ENCODE measurements at places on chromosomes 2 and 18.
A peak's percentile ranks its signal among the peaks of the same experiment; 100 is the strongest.

DNA sequence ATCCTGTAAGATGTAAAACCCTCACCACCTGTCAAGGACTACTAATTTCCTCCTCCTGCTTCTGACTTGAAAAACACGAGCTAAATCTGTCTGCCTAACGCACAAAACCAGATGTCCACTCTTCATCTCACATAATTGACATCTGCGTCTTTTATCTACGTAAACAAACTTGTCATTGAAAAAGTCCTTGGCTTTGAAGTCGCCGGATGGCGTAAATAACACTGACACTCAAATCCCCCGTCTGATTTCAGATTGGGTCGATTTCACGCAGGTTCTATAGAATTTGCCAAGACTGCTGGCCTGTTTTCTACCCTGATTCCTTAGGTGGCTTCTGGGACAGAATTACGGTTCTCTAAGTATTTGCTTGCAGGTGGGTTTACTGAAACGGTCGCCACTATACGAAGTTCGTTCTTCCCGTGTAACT lies 539 bp upstream of the MOB4 start:
- peak; percentile 64 for DNase-seq

- no peak for DNase-seq
Observed at GRCh38 chr2:96907115-96908041, 37.5 kb upstream of the SEMA4C start.

DNA sequence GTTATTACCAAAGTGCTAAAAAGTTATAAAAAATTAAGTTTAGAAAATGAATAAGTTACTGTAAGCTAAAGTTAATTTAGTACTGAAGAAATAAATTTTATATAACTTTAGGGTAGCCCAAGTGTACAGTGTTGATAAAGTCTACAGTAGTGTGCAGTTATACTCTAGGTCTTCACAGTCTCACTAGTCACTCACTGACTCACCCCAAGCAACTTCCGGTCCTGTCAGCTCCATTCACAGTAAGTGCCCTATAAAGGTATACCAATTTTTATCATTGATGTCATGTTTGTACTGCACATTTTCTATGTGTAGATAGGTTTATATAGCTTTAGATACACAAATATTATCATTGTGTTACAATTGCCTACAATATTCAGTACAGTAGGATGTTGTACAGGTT lies 518.3 kb upstream of the PIK3C3 start:
- no peak for DNase-seq

GRCh38 chr18:75167137-75167536 lies 41.8 kb downstream of the PTGR3 start:
- no peak for DNase-seq

All from CD4-positive, alpha-beta T cell treated with Interleukin-17A for 1 hour (primary cell).